ENCODE measurements at places on chromosomes 13 and 19. TPM values are rescaled to one million over a fixed set of nuclear protein-coding genes. Genes with fewer than 3 reads are reported as not detected.

The PCCA gene
- 35.5 TPM for total RNA-seq

The LRRC63 gene
- under 0.01 TPM for total RNA-seq

The ZNF492 gene
- total RNA-seq: 0.22 TPM

The GPR12 gene
- not detected for total RNA-seq

The ZNF442 gene
- total RNA-seq: 2.8 TPM
